ENCODE measurements at places on chromosomes 2 and 18.

DNA sequence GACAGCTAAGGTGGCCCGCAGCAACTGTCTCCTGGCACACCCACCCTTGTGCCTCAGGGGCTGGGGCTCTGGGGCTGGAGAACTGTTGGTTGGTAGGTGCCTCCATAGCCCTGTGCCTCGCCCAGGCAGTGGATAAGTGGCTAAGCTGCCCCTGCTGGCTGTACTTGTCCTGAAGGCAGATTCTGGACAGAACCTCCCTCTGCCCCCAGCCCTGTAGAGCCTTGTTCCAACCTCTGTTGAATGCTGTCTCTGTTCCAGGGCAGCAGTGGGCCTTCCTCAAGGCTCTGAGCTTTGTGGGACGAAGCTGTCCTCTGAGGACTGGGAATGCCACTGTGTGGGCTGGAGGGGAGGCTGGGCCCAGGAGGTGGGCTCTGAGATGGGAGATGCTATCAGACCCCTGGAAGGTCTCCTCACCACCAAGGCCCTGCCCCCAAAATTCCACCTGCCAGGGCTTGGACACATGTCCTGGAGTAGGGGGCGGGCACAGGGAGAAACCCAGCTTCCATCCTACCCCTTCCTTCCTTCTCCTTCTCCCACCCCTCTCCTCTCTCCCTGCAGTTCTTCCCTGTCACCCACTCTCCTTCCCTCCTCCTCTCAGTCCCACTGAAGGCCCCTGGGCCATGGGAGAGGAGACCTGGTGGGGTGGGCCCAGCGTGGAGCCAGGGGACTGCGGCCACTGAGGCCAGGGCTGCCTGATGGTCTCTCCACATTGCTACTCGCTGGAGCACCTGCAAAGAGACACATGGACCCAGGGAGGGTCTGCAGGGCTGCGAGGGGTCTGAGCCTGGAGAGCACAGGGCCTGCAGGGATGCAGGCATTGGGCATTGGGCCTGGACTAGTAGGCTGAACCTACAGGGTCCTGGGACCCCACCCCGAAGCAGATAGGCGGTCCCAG, 1.7 kb upstream of the PDCD1 start:
- no peak for DNase-seq

GRCh38 chr2:200966770-200967169, 3.3 kb upstream of the ORC2 start:
- no peak for DNase-seq

DNA sequence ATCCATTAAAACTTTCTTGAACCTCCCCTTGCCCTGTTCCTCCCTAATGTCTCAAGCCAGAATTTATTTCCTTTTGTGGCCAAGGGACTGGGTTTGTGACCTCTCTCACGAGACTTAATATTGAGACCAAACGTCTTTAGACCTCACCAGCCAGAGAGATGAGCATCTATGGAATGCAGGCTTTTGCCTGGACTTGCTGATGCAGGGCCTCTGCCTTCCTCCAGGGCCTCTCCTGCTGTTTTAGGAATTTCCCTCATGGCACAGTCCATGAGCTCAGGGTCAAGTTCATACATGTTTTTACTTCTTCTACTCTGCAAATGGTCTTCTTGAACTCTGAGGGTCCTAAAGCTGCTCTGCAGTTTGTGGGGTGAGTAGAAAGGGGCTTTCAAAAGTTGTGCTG, 22.3 kb downstream of the IL1B start:
- no peak for DNase-seq

DNA sequence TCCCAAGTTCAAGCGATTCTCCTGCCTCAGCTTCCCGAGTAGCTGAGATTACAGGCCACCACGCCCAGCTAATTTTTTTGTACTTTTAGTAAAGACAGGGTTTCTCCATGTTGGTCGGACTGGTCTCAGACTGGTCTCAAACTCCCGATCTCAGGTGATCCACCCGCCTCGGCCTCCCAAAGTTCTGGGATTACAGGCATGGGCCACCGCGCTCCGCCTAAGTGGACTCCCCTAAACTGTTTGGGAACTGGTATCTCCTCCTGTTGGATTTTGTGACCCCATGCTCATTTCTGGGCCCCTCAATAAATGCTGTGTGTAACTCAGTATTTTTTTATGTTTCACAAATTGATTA, 5.2 kb downstream of the SCTR start:
- no peak for DNase-seq

GRCh38 chr18:50143886-50144285, 51.1 kb downstream of the MYO5B start:
- DNase-seq, result no peak

- no peak for DNase-seq
Measured at GRCh38 chr2:162058973-162059668, 14.9 kb downstream of the DPP4 start.

GRCh38 chr2:47206681-47207080, 51.6 kb upstream of the STPG4 start:
- no peak for DNase-seq

- no peak for DNase-seq
Measured at GRCh38 chr2:226906163-226906693, 70.4 kb downstream of the RHBDD1 start.

DNA sequence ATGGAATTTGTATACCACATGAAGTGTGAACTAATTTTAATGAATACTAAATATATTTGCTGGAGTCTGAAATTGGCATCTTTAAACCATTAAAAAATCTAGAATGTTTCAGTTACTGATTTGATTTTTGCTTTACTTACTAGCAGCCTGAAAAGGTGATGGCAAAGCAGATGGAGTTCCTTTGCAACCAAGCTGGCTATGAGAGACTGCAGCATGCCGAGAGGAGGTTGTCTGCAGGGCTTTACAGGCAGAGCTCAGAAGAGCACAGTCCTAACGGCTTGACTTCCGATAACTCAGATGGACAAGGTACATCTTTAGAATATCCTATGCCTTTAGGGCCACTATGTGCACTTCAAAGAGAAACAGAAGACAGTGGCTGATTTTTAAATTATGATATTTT, 36.5 kb downstream of the NAB1 start:
- no peak for DNase-seq
